Dermis microvascular lymphatic vessel endothelial cell (primary cell): ENCODE measurements at places on chromosomes 3 and 15.
A peak's percentile ranks its signal among the peaks of the same experiment; 100 is the strongest.

- peak; percentile 19 for DNase-seq
These were observed 124.4 kb downstream of the HCN4 start for GRCh38 chr15:73244333-73244732.

DNA sequence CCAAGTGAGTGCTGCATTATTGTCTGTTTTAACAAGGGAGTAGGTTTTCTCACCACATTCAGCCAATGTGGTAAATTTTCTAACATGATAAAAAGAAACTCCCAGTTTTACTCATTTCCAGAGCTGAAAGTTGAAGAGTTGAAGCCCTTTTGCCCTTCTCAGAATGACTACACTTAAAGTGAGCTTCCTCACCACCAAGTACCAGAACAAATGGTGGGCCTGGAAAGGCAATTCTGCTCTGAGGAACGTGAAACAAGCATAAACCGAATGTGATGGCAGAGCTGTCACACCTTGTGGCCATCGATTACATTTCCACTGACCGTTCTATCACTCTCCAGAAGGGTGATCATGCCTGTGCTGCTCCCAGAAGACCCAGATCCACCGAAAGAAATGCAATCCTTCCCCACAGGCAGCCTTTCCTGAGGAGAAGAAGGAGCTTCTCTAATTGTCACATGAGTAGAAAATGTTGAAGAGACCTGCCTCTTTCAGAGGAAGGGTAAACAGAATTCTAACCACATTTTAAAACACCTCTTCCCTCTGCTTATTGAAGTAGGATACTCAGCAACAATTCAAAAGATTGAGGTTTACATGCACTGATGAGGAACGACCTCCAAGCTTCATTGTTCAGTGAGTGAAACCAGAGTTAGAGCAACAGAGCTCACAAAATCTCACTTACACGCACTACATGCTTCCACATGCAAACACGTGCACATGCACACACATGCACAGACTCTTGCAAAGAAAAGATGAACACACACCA lies 21.4 kb upstream of the CCR9 start:
- no peak for DNase-seq

DNA sequence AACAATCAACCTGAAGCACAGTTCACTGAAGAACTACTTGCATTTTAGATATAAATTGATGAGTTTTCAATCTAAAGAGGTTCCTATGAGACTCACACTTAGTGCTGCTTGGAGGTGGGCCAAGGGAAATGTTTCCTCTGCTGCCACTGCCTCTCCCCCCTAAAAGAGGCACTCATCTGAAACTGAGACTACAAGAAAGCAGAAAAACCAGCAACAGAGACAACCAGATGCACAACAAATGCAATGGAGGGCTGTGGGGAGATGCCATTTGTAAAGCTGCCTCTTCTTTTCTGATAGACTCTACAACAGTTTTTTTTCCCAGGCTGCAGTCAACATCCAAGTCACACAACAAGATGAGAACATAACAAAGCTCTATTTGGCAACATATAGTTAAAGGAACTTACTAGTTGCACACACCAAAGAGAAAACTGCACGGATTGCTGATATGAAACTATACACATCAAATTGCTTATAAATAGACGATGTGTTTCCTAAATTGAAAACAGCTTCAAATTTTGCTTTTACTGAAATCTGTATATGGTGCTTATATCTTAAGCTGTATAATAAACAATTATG lies 11.0 kb downstream of the TSPAN3 start:
- DNase-seq: peak; percentile 45

GRCh38 chr15:74417670-74418069 lies 16.1 kb downstream of the SEMA7A start:
- DNase-seq: no peak

DNA sequence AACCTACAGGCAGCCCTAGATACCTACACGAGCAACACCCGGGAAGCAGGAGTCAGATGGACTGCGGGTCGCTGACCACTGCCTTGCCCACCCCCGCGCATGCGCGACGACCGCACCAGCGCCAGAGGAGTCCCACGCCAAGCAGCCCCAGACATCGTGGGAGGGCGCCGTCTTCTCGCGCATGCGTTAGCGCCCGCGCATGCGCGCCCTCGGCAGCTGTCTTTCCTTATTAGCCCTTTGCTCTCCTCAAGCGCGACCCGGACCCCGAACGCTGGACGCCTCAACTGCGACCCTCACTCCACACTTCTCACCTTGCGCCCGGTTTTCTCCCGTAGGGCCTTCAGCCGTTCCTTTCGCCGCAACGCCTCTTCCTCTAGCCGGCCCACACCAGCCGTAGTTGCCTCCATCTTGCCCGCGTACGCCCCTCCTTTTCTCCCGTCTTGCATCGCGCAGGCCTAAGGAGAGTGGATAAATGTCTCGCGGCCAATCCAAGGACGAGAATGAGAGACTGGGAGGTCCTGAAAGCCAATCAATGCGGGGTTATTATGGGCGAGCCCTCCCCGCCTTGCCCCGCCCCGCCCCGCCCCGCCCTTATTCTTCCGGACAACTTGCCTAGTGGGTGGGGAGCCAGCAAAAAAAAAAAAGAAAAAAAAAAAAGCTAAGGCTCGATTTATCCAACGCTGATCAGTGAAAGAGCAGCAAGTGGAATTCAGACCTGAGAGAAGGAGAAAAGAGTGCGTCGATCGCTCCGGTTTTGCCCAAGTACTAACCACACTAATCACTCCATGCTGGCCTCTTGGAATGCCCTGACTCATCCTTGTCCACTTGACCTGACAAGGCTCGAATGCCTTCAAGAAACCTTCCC lies at the start of gene CCDC12:
Gene CCDC12, minus strand, starts transcription at position 420 of the 865 bp plus-strand sequence. Its CDS starts 13 bp downstream, at position 407.
- peak; percentile 97 for DNase-seq

- no peak for DNase-seq
These were observed 26.1 kb upstream of the PLXND1 start for GRCh38 chr3:129632556-129632955.

GRCh38 chr3:7144697-7145308 lies 283.9 kb downstream of the GRM7 start:
- DNase-seq: no peak

- DNase-seq: no peak
These were observed 83.7 kb upstream of the C15orf39 start for GRCh38 chr15:75117993-75118392.

GRCh38 chr3:131608296-131608695 lies 105.5 kb upstream of the MRPL3 start:
- DNase-seq: no peak
